ENCODE measurements at places on chromosomes 2 and 18.

DNA sequence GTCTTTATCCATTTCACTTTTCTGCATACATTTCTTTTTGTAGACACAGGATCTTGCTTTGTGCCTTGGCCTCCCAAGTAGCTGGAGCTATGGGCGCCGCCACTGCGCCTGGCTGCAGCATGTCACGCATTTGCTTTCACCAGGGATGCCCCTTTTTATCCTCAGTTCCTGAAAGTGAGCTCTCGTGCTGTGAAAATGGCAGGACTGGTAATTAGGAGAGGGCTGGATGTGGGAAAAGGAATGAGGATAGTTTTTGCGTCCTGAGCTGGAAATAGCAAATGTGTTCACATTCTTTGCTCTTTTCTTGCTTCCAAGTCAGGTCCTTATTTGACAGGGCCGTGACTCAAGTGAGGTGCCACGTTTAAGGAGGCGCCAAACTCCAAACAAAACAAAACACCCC is 104.6 kb downstream of the LDLRAD4 start:
- no peak overlapping the region for H3K27ac ChIP-seq
- DNase-seq, result no peak
- H3K4me1 ChIP-seq, result peaks cover 19% of the 10 kb centered on the region
- H3K36me3 ChIP-seq, result no peaks in the 10 kb centered on the region

GRCh38 chr2:172434821-172435605 is 7.6 kb downstream of the ITGA6 start:
- no peak overlapping the region for H3K4me3 ChIP-seq
- H3K27me3 ChIP-seq, result peaks cover 13% of the 10 kb centered on the region
- H3K27ac ChIP-seq, result no peak overlapping the region

DNA sequence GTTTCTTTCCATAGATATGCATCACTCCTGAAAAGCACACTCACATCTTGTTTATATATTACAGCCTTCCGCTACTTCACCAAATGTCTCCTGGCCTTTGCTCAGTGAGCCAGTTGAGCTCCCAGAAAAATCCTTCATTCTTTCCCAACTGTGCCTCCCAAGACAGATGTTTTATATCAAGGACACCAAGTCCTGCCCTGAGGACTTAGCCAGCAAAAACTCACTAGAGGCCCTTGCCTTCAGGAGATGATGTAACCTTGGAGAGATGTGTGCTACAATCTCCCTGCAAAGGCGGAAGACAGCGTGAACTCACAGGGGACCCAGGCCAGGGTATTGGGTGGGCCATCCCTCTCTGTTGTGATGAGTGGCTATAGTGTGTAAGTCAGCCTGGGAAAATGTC is 86.1 kb upstream of the CTAGE1 start:
- no peak overlapping the region for H3K4me3 ChIP-seq
- no peaks in the 10 kb centered on the region for H3K36me3 ChIP-seq
- peaks cover 4% of the 10 kb centered on the region for H3K27me3 ChIP-seq
- no peak for DNase-seq

- H3K4me3 ChIP-seq, result no peak overlapping the region
- no peak overlapping the region for H3K27ac ChIP-seq
- peaks cover 61% of the 10 kb centered on the region for H3K4me1 ChIP-seq
- peaks cover 8% of the 10 kb centered on the region for H3K27me3 ChIP-seq
Measured at GRCh38 chr2:128395196-128395595, 76.5 kb upstream of the HS6ST1 start.

DNA sequence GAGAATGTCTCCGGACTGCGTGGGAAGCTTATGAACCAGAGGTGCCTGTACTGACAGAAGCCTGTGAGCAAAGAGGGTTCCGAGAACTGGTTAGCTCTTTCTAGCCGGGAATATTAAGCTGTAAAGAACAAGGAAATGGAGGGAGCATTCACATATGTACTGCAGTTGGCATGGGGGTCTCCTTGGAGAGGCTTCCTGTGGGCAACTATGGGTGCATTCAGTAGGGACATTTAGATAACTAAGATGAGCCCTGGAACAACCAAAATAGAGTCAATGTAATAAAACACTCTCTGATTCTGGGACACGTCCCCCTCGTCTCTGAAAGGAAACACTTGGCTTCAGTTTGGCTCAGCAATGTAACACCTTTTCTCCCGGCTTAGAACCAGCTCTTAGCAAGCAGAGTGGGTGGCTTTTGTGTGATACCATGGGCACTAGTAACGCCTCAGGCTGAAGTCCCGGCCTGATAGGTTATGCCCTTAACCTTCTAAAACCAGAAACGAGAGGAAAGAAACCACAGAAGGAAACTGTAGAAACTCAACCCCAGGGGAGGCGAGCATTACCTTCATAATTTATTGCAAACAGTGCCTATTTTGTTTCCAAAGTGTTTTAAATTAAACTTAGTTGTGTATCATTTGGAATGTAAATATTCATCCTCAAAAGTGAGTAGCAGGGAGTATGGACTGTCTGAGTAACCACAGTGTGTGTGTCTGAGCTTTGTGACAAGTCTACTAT is 48.8 kb upstream of the LPIN2 start:
- H3K4me3 ChIP-seq, result no peak overlapping the region
- DNase-seq, result no peak
- H3K36me3 ChIP-seq, result no peaks in the 10 kb centered on the region
- H3K27me3 ChIP-seq, result peaks cover 8% of the 10 kb centered on the region
- peak overlapping the region; percentile 90 for H3K27ac ChIP-seq

- H3K27me3 ChIP-seq, result peaks cover 13% of the 10 kb centered on the region
- H3K27ac ChIP-seq, result no peak overlapping the region
- no peaks in the 10 kb centered on the region for H3K36me3 ChIP-seq
- H3K4me1 ChIP-seq, result no peaks in the 10 kb centered on the region
Measured at GRCh38 chr18:37872562-37872961, 307.0 kb upstream of the CELF4 start.

GRCh38 chr2:59874971-59875755 is 678.3 kb downstream of the BCL11A start:
- H3K27ac ChIP-seq, result no peak overlapping the region
- no peak for DNase-seq
- H3K4me3 ChIP-seq, result no peak overlapping the region
- peaks cover 3% of the 10 kb centered on the region for H3K27me3 ChIP-seq
- H3K36me3 ChIP-seq, result no peaks in the 10 kb centered on the region

- peaks cover 58% of the 10 kb centered on the region for H3K4me1 ChIP-seq
- peak overlapping the region; percentile 99 for H3K27ac ChIP-seq
- no peaks in the 10 kb centered on the region for H3K27me3 ChIP-seq
Measured at GRCh38 chr2:28751956-28752630, 463 bp downstream of the PPP1CB start.

- H3K27ac ChIP-seq, result no peak overlapping the region
- H3K4me3 ChIP-seq, result no peak overlapping the region
- no peak for DNase-seq
- H3K4me1 ChIP-seq, result no peaks in the 10 kb centered on the region
- peaks cover 24% of the 10 kb centered on the region for H3K27me3 ChIP-seq
Measured at GRCh38 chr2:41774011-41774605, 273.7 kb upstream of the PKDCC start.

DNA sequence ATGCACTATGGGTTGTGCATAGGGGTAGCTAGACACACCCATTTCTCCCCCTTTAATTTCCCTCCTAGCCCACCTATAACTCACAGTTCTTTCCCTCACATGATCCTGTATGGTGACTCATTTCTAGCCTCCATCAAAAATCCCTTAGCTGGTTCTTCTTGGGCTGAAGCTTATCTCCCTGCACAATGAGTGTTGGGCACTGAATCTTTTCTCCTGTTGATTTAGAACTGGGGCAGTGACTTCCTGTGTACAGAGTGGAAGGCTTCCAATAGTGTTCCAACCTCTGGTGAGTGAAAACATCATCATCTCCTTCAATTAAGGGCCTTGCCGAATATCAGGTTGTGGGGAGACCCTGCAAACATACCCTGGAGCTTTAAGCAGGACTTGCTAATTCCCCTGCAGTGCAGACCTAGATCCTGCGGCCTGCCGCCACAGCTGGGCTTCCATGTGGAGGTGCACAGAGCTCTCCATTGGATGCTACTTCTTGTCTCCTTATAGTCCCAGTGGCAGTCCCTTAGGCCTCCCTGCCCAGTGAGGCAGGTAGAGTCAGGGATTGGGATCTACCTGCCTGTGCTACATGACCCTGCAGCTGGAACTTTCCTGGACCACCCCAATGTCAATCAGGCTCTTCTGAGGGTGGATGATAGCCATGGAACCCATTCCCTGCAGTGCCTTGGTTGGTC is 121.8 kb downstream of the PLB1 start:
- no peaks in the 10 kb centered on the region for H3K27me3 ChIP-seq
- H3K27ac ChIP-seq, result no peak overlapping the region
- H3K4me1 ChIP-seq, result peaks cover 42% of the 10 kb centered on the region
- no peaks in the 10 kb centered on the region for H3K36me3 ChIP-seq

GRCh38 chr2:192030289-192030688 is 164.4 kb downstream of the TMEFF2 start:
- H3K4me3 ChIP-seq, result no peak overlapping the region
- no peak for DNase-seq
- no peak overlapping the region for H3K27ac ChIP-seq
- H3K4me1 ChIP-seq, result peaks cover 12% of the 10 kb centered on the region

- H3K4me1 ChIP-seq, result peaks cover 31% of the 10 kb centered on the region
- H3K36me3 ChIP-seq, result peaks cover 9% of the 10 kb centered on the region
- DNase-seq, result no peak
- peak overlapping the region; percentile 60 for H3K27ac ChIP-seq
- H3K4me3 ChIP-seq, result no peak overlapping the region
- H3K27me3 ChIP-seq, result no peaks in the 10 kb centered on the region
Measured at GRCh38 chr2:158783923-158784322, 11.2 kb upstream of the DAPL1 start.

- peaks cover 34% of the 10 kb centered on the region for H3K4me1 ChIP-seq
- no peak overlapping the region for H3K4me3 ChIP-seq
- DNase-seq, result no peak
- peaks cover 28% of the 10 kb centered on the region for H3K36me3 ChIP-seq
Measured at GRCh38 chr18:12005538-12006487, 24.5 kb downstream of the IMPA2 start.

GRCh38 chr2:97701186-97701585 is 12.2 kb upstream of the ZAP70 start:
- no peak overlapping the region for H3K27ac ChIP-seq
- H3K27me3 ChIP-seq, result peaks cover under 1% of the 10 kb centered on the region
- no peak overlapping the region for H3K4me3 ChIP-seq
- DNase-seq, result no peak
- H3K36me3 ChIP-seq, result no peaks in the 10 kb centered on the region

- H3K36me3 ChIP-seq, result no peaks in the 10 kb centered on the region
- no peaks in the 10 kb centered on the region for H3K4me1 ChIP-seq
- DNase-seq, result no peak
- H3K27ac ChIP-seq, result no peak overlapping the region
Measured at GRCh38 chr2:195164930-195165329, 492.1 kb upstream of the SLC39A10 start.

GRCh38 chr2:158999458-158999857 is 31.0 kb downstream of the TANC1 start:
- H3K4me1 ChIP-seq, result no peaks in the 10 kb centered on the region
- H3K27ac ChIP-seq, result no peak overlapping the region
- DNase-seq, result no peak
- H3K36me3 ChIP-seq, result peaks cover 23% of the 10 kb centered on the region
- H3K4me3 ChIP-seq, result peak overlapping the region; percentile 60

DNA sequence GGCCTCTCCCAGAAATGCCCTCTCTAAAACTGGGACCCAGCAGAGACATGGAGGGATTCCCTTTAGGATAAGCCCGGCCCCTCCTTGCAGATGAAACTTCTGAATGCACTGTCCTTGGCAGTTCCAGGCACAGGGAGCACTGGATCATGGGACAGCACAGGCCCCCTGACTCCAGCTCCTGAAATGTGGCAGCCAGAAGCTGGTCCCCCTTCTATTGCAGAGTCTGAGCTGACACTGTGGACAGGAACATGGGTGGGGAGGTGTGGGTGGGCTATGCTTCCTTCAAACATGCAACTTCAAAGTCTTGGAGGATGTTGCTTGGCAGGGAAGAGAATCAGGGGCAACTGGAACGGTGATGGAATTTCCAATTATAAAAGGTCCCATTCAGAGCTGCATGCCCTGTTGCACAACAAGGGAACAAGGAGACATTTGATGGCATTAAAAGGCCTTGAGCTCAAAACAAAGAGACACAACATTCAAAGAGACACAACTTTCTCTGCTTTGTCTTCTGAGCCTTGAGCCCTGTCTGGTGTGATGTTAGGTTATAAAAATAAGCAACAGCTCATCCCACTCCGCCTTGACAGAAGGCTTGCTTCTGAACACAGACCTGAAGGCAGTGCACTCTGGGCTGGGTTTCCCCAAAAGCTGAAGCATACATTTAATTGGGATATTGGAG is 239.0 kb downstream of the OSR1 start:
- H3K4me1 ChIP-seq, result peaks cover 7% of the 10 kb centered on the region
- peaks cover 7% of the 10 kb centered on the region for H3K27me3 ChIP-seq
- no peak overlapping the region for H3K4me3 ChIP-seq
- no peak for DNase-seq

- no peaks in the 10 kb centered on the region for H3K36me3 ChIP-seq
- no peak overlapping the region for H3K4me3 ChIP-seq
- H3K4me1 ChIP-seq, result peaks cover 37% of the 10 kb centered on the region
- DNase-seq, result no peak
- peaks cover 6% of the 10 kb centered on the region for H3K27me3 ChIP-seq
Measured at GRCh38 chr18:5961828-5962150, 66.5 kb upstream of the TMEM200C start.

DNA sequence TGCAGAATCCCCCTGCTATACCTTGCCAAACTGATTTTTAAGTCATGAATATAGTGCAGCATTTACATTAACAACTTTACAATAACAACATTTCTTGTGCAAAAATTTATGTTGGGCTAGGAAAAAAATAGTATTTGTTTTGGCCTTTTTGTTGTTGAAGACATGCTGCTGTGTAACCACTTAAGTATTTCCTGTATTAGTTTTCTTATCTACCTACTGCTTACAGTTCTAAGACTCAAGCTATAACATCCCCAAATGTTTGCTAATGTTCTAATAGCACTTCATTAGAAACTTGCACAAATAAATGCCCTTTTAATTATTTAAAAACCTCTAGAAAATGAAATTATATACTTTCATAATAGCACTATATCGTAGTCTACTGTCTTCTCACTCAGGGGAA is 154.3 kb upstream of the DOCK10 start:
- H3K36me3 ChIP-seq, result no peaks in the 10 kb centered on the region
- H3K27ac ChIP-seq, result no peak overlapping the region
- H3K4me1 ChIP-seq, result no peaks in the 10 kb centered on the region
- no peaks in the 10 kb centered on the region for H3K27me3 ChIP-seq
- H3K4me3 ChIP-seq, result no peak overlapping the region

- H3K27me3 ChIP-seq, result peaks cover 9% of the 10 kb centered on the region
- no peak overlapping the region for H3K4me3 ChIP-seq
- no peaks in the 10 kb centered on the region for H3K36me3 ChIP-seq
- no peak overlapping the region for H3K27ac ChIP-seq
- DNase-seq, result no peak
Measured at GRCh38 chr2:195601361-195601760, 55.7 kb upstream of the SLC39A10 start.

DNA sequence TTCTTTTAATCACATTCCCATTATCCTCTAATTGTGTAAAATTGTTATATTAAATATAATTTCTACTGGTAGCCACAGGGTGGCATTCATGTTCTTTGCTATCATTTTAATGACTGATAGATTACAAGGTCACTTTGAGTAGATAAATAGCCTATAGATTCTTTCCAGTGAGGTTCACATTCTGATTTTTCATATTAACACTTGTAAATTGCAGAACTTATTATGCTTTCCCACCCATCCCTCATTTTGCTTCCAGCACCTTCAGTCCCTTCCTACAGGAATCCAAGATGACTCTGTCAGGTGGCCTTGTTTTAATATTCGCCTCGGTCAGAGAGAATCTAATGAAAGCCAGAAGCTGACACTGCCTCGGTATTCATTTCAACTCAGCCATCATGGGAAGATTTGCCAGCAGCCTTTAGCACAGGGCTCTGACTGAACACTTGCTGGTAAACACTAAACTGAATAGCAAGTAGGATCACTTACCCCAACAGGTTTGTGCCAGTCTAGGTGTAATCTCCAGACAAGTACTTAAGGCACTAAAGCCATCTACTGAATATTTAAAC is 101.2 kb upstream of the FSHR start:
- DNase-seq, result no peak
- no peak overlapping the region for H3K27ac ChIP-seq
- H3K36me3 ChIP-seq, result no peaks in the 10 kb centered on the region
- no peak overlapping the region for H3K4me3 ChIP-seq
- no peaks in the 10 kb centered on the region for H3K27me3 ChIP-seq
